ENCODE measurements at places on chromosomes 5 and 9.

GRCh38 chr5:43461066-43461465, 22.6 kb downstream of the TMEM267 start:
- DNase-seq = no peak

DNA sequence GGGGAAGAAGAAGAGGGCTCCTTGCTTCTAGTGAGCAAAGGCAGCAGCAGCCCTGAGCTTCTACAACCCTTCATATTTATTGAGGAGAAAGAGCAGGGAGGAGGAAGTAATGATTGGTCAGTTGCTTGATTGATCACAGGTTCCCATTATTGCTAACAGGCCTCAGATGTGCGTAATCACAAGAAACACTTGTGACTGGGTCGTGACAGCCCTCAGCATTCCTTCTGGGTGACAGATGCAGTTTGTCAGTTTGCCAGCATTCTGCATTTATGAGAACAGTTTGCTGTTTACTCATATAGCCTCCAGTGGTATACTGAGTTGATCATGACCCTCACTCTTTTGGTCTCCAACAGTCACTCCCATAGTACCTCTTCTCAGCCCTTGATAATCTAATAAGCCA, 111.5 kb upstream of the TNC start:
- DNase-seq = no peak

DNA sequence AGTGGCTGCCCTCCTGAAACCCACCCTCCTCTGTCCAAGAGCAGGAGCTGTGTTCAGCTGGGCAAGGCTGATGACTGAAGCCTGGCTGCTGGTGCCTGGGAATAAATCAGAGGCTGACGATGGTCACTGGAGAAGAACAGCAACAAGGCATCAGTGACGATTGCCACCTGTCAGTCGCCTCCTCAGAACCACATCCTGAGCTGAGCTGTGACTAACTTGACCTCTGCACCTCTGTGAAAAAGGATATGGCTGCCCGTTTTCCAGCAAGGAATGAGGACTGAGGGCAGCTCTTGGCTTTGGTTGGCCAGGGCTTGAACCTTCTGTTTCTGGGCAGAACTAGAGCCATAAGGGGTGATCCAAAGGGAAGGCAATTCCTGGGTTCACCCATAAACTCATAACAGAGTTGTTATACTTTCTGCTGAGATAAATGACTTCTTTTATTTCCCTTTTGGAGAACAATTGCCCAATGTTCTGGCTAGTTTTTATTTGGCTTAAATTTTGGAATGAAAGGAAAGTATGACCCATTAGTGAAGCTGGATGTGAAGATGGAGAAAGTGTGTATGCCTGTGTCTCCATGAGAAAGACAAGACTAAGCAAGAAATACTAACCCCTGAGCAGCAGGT, 40.1 kb downstream of the TRIP13 start:
- no peak for DNase-seq

DNA sequence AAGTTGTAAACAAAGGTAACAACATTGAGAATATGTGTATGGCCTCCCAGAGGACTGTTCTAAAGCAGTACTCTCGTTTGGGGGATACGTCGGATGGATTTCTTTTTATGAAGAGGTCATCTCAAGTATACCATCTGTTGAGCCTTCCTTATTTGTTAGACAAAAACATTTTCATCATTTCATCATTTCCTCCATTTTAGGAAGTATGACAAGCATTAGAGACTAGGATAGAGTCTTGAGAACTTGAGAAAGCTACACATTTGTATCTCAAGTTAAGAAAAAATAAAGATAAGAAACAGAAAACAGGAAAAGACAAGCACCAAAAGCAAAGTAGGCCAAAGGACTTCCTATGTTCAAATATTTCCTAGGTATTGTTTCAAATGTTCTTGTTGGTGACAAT, 307.0 kb downstream of the EFNA5 start:
- DNase-seq = no peak

Measured in pulmonary artery endothelial cell (primary cell).